Left ventricle myocardium inferior (tissue), 1 donor: ENCODE measurements at places on chromosomes 1 and 21. TPM values are rescaled to one million over a fixed set of nuclear protein-coding genes. Genes with fewer than 3 reads are reported as not detected.

GRCh38 chr1:163574119-163574518, 252.4 kb downstream of the NUF2 start:
- no peak for DNase-seq

Gene CR1L
- total RNA-seq = not detected

- DNase-seq = no peak
Observed at GRCh38 chr1:90100566-90100965, 105.7 kb downstream of the ZNF326 start.

GRCh38 chr1:197745911-197746310, 29.4 kb downstream of the DENND1B start:
- no peak for DNase-seq

DNA sequence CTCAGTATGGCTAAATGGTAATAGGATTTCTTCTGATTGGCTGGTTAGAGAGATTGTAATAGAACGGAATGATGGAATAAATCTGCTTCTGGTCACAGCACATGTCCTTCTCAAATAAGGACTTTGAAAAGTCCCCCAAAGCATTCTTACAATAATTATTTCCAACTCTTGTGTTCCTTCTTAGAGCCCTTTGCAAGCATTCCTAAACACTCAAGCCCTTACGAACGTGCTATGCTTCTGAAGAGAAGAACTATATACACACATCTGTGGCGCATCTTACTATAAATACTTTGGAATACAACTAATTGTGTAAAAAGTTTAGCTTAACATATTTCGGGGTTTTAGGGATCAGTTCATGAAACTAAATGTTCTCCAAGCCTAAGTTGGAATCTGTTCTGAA, 25.6 kb downstream of the CLIC4 start:
- DNase-seq = no peak

DNA sequence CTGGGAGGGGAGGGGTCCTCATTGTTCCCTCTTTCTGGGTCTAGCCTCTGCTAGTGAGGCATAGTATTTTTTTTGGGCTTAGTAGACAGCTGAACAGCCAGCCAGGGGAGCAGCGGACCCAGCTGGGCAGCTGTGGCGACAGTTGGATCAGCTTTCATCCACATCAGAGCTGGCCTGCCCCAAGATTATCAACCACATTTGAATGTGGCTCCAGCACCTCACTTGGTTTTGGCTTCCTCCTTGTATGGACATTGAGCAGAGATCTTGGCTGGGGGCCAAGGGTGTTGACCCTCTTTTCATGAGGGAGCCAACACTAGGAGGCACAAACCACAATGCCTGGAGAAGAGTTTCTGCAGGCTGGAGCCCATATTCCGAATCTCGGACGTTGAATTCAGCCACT, 25.0 kb downstream of the WNT4 start:
- DNase-seq = no peak

Gene GJA8
- not detected for total RNA-seq

GRCh38 chr1:235642011-235642942, 7.3 kb downstream of the GNG4 start:
- DNase-seq = no peak

GRCh38 chr1:234585330-234586055, 24.5 kb downstream of the IRF2BP2 start:
- DNase-seq = no peak

GRCh38 chr1:47621483-47621882, 183.6 kb downstream of the FOXD2 start:
- no peak for DNase-seq

Gene RNF223
- total RNA-seq = not detected

Gene F13B
- not detected for total RNA-seq

DNA sequence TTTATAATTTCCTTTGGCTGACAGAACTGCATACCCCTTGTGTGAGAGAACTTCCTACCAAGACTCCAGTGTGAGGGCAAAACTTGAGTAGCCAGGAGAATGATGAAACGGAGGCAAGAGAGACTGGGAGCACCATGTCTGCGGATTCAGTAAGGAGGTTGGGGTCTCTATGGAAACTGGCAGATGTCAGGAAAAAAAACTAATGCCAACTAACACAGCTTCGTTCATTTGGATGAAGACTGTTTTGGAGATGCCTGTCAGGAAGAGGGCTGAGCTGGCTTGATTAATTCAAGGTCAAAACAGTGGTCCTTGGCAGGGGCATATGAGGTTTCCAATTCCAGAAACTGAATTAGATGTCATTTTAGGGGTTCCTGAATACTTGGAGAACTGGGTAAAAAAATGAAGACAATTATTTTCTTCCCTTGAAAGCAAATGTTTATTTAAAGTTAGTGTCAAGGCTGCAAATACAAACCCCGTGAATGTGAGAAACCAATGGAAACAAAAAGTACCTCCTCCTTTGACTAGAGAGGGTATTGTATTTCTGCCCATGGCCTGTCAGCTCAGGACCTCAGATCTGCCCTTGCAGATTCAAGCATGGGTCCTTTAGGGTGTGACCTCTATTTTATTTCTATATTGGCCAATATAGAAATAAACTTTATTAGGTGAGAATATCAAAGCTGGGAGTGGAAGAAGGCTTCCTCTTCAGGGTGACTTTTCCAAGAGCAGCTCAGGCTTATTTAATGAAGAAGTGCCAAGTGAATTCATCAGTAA, 110.5 kb downstream of the MAST2 start:
- no peak for DNase-seq

DNA sequence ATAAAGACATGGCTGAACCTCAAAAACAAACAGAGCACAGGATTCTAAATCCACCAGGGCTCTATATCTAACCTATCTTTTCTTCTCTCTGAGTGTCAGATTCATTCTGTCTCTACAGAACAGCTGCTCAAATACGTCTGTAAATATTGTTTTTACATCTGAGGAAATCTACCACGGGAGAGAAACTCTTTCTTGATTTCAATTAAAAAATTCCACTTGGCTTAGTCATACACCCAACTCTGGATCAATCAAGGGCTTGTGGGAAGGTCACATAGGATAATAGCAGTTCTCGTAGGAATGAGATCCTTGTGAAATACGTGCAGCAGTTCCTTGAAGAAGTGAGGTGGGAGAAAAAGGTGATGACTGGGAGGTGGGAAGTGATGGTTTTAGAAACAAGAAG, 1355.7 kb upstream of the ADGRL2 start:
- no peak for DNase-seq

- no peak for DNase-seq
Observed at GRCh38 chr1:93675271-93675670, 6.4 kb downstream of the BCAR3 start.

Gene FAM131C
- total RNA-seq = 5.4 TPM

Gene TMCO4
- total RNA-seq = 8.6 TPM

GRCh38 chr1:62317021-62317768, 2.0 kb downstream of the KANK4 start:
- no peak for DNase-seq

DNA sequence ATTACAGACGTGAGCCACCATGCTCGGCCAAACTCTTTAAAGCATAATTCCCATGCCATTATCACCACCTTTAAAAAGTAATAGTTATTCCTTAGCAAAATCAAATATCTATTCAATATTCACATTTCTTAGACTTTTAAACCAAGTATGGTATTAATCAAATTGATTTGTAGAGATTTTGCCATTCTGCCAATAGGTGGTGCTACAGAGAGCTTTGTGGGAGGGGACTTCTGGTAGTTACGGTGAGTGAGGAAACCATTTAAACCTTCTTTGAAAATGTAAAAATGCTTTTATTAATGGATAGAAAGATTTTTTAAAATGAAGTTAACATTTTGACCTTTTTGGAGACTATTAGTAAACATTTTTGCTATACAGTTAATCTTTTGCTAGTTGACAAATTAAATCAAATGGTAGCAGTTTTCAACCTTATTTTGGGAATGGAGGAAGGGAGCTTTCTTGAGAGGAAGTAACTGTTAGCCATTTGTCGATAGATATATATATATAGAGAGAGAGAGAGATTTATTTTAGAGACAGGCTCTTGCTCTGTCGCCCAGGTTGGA, 19.3 kb downstream of the IARS2 start:
- no peak for DNase-seq

- no peak for DNase-seq
Observed at GRCh38 chr1:236830116-236830515, 35.0 kb downstream of the MTR start.

Gene C1orf226
- 8.7 TPM for total RNA-seq

DNA sequence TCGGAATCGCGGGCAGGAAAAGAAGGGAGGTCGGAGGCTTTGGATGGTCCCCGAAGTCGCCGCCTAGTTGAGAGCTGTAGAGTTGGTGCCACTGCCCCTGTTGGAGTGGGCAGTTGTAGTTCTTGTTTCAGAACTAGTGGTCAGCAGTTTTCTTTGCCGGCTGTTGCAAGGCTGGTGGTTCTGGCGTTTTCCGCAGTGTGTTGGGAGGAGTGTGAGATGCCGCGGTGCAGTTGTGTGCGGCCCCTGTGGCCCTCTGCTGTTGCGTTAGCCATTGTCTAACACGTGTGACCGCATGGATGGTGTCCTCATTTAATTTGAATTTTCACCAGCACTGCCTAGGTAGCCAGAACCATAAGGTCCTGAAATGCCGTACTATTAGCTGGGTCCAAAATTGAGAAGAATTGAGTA, 1.4 kb downstream of the ARF1 start:
- DNase-seq = no peak

Gene STK40
- total RNA-seq = 69.8 TPM

- no peak for DNase-seq
Observed at GRCh38 chr1:184789884-184790283, 35.2 kb upstream of the EDEM3 start.

GRCh38 chr1:27724961-27725373, 794 bp upstream of the FAM76A start:
- peak; percentile 18 for DNase-seq

Gene SEC22B
- 16.4 TPM for total RNA-seq

GRCh38 chr1:199956005-199956404, 71.5 kb upstream of the NR5A2 start:
- DNase-seq = no peak

Gene CD160
- not detected for total RNA-seq

Gene CFHR2
- not detected for total RNA-seq

DNA sequence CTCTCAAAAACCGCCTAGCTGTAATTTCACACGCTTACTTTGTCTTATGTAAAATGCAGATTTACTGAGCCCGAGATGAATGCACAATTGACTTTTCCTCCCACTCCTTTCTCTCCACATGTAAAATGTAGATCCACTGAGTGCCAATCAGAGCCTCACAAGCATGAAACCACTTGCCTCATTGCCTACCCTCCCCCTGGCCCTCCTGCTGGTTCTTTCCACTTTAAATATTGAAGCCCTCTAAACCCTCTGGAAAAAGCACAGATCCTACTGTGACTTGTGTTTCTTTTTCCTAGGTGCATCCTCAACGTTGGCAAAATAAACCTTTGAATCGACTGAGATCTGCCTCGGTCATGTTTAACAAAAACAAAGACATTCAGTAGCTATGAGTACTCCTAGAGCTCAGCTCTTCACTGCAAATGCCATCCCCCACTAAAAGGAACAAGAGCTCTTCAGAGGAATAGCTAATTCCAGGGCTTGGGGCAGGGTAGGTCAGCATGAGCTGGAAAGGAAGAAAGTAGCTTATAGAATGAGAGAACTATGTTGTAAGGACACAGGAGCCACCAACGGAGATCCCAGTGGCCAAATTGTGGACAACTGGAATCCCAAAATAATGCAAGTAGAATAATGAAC, 365.5 kb upstream of the RUNX1 start:
- no peak for DNase-seq

GRCh38 chr1:221336126-221336525, 405.8 kb downstream of the DUSP10 start:
- no peak for DNase-seq

- no peak for DNase-seq
Observed at GRCh38 chr1:162388083-162388594, 6.6 kb downstream of the C1orf226 start.

- no peak for DNase-seq
Observed at GRCh38 chr1:224411766-224412165, 22.8 kb downstream of the WDR26 start.

Gene TLCD4
- total RNA-seq = 75.7 TPM

- DNase-seq = no peak
Observed at GRCh38 chr1:2085080-2085479, 34.9 kb downstream of the PRKCZ start.

Gene AGMAT
- total RNA-seq = not detected

Gene HMCN1
- 8.9 TPM for total RNA-seq

- DNase-seq = no peak
Observed at GRCh38 chr21:16797540-16797939, 715.3 kb upstream of the CXADR start.

- no peak for DNase-seq
Observed at GRCh38 chr21:15028186-15028585, 36.6 kb downstream of the NRIP1 start.

GRCh38 chr1:93502571-93502970, 54.7 kb downstream of the FNBP1L start:
- no peak for DNase-seq

GRCh38 chr21:42478504-42478903, 17.5 kb downstream of the RSPH1 start:
- no peak for DNase-seq

- DNase-seq = no peak
Observed at GRCh38 chr1:221715321-221716169, 26.3 kb downstream of the DUSP10 start.

DNA sequence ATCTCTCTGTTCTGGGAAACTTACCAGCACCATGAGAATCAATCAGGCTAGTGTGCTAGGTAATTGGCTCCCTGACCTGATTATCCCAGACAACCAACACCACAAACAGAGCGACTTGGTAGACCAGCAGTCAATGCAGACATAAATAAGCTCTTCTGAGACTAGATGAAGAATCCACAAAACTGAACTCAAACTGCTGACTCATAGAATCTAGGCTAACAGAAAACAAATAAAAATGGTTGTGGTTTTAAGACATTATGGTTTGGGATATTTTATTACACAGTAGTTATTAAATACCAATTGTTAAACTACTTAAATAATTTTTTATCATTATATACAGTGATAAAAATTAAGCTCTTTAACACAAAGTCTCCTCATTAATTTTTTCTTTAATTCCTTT, 535.7 kb downstream of the COL11A1 start:
- no peak for DNase-seq

DNA sequence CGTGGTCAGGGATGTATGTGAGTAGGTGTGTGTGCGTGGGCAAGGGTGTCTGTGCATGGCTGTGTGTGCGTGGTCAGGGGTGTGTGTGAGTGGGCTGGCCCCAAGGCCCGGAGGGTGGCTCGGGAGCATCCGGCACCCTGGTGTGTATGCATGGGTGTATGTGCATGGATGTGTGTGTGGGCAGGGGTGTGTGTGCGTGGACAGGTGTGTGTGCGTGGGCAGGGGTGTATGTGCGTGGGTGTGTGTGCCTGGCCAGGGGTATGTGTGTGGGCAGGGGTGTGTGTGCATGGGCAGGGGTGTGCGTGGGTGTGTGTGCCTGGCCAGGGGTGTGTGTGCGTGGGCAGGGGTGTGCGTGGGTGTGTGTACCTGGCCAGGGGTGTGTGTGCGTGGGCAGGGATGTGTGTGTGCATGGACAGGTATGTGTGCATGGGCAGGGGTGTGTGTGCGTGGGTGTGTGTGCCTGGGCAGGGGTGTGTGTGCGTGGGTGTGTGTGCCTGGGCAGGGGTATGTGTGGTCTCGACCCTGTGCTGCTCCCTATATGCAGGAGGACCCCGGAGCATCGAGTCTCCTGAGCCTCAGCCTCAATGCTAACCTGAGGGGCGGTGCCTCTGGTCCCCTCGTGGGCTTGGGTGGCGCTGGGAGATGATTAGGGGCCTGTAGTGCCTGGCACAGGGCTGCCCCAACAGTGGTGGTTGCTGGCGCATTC, 16.3 kb downstream of the ARHGEF16 start:
- no peak for DNase-seq

Gene SYCP1
- not detected for total RNA-seq

Gene CLCA1
- total RNA-seq = 0.05 TPM
